Cardiac septum (tissue), 1 donor: ENCODE measurements at places on chromosomes 4 and X.
A peak's percentile ranks its signal among the peaks of the same experiment; 100 is the strongest.

DNA sequence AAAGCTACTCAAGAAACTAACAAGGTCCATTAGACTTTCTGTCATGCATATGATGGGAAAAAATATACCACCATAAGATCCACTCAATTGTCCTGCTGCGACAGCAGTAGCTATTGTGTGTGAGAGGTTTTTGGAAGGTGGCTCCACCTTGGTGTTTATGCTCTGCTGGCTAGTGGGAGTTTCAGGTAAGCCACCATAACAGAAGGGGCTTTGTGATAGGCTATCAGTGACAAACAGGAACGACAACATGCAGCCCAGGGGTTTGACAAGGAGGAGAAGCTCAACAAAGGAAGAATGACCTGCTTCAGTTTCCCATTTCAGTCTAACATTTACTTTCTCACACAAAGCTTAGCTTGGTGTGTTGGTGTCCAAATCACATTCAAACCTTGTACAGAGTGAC lies 182.6 kb downstream of the ATOH1 start:
- DNase-seq, result no peak

DNA sequence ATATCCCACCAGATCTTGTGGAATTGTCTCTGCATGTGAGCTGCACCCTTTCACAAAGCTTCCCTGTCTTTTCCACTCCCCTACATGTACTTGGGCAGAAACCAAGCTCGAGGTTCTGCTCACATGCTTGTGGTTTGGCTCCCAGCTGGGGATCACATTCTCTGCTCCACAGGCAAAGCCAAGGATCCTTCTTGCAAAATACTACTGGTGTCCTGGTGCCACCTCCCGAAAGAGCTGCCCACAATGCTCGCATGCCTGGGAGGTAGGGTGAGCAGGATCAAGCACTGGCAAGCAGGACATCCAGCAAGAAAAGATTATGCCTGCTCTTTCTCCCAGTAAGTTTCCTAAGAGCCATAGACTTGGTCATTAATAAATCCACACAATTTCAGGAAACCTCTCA lies 45.1 kb upstream of the PPARGC1A start:
- peak; percentile 81 for DNase-seq

DNA sequence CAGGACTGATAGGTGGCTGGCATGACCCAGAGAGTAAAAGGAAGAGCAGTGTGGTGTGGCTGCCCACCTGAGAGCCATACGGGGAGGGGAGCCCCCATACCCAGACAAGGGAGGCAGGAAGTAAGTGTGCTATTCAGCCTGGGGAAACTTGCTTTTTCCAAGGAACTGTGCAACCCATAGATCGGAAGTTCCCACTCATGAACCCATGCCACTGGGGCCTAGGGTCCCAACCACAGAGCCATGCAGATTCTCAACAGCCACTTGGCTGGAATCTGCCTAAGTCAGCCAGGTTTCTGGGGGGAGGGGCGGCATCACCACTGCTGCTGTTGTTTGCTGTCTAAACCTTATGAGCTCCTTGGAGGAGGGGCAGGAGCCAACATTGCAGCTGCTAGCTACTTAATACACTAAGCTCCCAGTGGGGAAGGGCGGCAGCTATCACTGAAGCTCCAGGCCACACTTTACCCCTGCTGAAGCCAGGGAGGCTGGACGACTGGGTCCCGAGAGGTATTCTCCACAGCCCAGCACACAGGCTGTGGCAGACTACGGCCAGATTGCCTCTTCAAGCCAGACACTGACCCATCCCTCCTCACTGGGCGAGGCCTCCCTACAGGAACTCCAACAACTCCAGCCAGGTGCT lies 410.4 kb downstream of the INPP4B start:
- DNase-seq, result no peak

- DNase-seq, result no peak
Observed at GRCh38 chr4:157221426-157221894, 932 bp downstream of the GRIA2 start.

GRCh38 chrX:111511477-111511876 lies at the start of gene SERTM2:
TSS of gene SERTM2 (plus strand) at chrX:111511645. CDS start at chrX:111518858, 7,213 bp downstream.
- DNase-seq, result no peak

DNA sequence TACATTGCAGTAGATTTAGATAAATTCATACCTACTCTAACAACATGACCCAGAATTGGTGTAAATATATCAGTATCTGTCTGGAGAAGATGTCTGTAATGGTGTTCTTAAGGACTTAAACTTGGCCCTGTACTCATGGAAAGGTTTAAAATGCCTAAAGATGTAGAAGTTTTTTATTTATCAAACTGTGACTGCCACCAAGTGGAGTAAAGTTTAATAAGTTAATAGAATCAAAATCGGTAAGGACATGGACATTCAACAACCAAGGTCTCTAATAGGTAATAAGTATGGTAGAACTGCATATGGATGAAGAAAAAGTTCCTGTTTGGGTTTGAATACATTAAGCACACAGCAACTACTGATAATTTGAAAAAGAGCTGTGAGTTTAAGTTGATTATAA lies 474.0 kb upstream of the NDST3 start:
- DNase-seq, result no peak
